AG08396 (cell line): ENCODE measurements at places on chromosomes 16 and 17.

DNA sequence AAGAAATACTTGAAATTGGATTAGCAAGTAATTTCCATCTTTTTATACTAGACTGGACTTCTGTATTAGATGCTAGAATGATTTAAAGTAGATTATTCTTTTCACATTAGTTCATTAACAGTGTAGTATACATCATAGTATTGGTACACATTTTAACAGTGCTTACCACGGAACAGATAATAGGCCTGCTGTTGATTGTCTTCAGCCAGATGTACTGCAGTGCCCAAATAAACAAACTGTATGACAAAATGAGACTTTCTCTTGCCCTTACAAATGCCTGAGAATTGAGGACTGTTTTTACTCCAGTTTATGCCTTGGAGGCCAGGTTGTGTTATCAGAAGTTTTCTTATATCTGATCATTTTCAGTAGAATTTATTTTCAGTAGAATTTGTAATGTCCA is 631 bp downstream of the EVI2A start:
- no peak for DNase-seq

DNA sequence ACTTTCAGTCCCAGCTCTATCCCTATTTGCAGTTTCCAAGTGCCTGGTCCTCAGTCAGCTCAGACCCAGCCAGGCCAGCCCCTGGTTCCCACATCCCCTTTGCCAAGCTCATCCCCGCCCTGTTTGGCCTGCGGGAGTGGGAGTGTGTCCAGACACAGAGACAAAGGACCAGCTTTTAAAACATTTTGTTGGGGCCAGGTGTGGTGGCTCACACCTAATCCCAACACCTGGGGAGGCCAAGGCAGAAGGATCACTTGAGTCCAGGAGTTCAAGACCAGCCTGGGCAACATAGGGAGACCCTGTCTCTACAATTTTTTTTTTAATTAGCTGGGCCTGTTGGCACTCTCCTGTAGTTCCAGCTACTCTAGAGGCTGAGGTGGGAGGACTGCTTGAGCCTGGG is 1.7 kb downstream of the STH start:
- no peak for DNase-seq

DNA sequence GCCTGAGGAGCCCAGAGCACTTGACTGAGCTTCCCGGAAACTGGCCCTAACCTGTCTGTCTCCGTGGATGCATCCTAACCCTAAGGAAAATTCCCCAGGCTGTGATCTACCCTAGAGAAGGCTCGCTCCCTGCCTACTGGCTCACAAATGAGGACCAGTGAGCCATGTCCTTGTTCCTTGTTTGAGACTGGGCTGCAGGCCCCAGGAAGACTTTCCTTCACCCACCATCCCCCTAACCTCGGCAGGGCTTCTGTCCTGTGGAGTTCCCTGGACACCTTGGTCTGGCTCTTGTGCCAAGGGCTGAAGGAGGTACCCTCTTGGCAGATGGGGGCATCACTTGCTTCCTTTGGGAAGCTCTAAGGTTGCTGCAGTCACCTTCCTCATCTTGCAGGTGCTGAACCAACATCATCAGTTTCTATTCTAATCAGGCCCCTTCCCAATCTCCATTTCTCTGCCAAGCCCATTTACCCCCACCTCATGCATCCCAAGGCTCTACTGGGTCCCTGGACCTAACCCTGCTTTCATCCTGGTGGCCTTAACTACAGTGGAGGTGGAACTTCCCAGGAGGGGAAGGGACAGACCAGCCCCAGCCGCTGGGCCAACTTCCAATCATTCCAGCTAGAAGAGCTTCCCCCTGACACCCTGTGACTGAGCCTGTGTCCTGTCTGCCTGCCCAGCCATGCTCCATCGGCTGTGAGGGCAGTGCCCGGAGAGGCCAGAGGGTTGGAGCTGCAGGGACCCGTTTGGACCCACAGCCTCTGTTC is 12.4 kb downstream of the RNF40 start:
- DNase-seq = no peak

DNA sequence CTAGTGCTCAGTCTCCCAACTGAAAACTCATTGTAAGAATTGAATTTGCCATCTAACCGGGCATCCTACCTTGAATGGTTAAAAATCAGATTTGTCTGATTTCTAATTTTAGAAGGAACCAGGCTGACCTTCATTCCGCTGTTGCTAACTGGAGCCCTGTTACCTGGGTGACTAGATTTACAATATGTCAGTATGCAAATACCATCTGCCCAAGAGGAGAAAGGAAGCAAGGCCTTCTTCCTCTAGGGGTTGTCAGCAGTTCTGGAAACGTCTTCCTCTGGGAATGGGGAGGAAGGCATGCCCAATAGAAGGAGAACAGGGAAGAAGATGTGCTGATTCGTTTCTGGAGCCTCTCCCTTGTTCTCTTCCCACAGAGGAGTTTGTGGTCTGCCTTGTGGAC is 137.9 kb downstream of the PITPNC1 start:
- no peak for DNase-seq
